Stimulated activated CD4-positive, alpha-beta T cell treated with anti-CD3 and anti-CD28 coated beads, Interleukin-15, amount 100 ng/mL, for 1 hour (primary cell): ENCODE measurements at places on chromosomes 4 and X.

- no peak for DNase-seq
These were observed 82.7 kb downstream of the TENM3 start for GRCh38 chr4:182325848-182326255.

DNA sequence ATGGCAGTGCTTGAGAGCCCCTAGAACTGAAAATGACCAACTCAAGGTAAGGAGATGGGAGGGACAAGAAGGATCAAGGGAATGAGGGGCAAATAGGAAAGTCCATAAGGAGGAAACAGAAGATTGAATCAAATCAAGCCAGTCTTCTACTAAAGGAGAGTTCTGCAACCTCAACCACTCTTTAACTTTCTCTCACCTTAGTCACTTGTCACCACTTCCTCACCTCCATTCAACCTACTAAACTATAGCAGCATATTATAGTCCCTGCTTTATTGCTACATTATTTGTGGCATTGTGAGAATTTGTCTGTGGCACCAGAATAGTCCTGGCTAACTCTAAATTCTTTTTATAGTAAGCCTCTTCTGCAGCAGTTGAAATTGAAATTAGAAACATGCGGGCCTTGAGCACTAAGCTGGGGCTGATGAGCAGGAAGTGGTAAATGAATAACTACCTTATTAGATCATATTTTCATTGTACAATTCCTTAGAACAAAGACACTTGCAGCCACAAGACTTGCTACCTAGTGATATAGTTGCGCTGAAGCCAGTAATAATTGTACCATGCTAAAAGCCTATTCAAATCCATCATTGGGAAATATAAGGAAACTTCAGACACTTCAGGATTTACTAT, 336.9 kb downstream of the ZNF674 start:
- DNase-seq: no peak

DNA sequence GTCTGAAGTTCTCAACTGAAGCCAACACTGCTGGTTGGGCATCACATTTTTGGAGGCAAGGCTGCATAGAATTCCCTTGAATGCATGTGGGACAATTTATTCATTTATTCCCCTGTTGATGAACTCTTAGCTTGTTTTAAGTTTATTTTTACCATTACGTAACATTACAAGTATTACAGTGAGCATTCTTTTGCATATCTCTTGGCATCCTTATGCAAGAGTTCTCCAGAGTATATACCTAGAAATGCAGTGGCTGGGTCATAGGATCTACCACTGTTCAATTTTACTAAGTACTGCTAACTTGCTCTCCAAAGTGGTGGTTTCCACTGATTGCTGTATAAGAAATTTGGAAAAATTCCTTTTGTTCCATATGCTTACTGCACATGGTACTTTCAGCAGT, 66.5 kb downstream of the UCHL1 start:
- no peak for DNase-seq

GRCh38 chr4:82275431-82276331, 98.1 kb downstream of the HNRNPD start:
- DNase-seq: no peak

DNA sequence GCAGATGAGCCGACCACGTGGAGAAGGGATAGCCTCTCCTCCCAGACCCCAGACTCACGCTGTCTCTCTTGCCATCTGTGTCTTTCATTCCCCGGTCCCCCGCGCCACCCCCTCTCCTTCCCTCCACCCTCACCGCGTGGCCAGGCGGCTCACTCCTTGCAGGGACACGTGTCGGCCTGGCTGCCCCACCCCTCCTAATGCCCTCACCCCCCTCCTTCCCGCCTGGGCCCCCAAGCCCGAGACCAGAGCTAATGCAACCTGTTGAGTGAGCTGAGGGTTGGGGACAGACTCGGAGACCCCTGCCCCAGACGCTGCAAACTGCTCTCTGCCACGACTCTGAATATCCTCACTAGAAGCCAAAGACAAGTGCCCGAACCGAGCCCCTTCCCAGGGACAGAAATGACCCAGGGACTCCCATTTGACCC, 1.8 kb downstream of the SLC38A5 start:
- no peak for DNase-seq

- DNase-seq: no peak
These were observed 101.6 kb downstream of the FBXO8 start for GRCh38 chr4:174181827-174182226.

DNA sequence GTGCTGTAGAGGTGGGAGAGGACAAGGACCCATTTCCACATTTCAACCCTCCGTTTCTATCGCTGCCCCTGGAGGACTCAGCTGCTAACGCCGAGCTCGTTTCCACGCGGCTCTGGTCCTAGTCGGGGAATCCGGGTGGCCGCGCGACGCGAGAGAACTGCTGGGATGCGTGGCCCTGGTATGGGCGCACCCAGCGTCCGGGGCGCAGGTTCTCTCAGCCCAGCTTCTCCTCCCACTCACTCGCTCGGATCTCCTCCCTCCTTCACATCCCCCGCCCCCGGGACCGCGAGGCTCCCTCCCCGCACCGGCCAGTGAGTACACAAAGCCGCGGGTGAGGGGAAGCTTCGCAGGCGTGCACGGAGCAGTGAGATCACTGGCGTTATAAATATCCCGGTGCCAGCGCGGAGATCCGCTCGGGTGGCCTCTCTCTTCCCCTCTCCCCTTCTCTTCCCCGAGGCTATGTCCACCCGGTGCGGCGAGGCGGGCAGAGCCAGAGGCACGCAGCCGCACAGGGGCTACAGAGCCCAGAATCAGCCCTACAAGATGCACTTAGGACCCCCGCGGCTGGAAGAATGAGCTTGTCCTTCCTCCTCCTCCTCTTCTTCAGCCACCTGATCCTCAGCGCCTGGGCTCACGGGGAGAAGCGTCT, at the start of gene FGF5:
FGF5 (plus strand) TSS at position 412 of the 649 bp plus-strand sequence; CDS start at position 573, 161 bp downstream.
- no peak for DNase-seq

GRCh38 chr4:137705171-137705783, 173.0 kb upstream of the PCDH18 start:
- DNase-seq: no peak

DNA sequence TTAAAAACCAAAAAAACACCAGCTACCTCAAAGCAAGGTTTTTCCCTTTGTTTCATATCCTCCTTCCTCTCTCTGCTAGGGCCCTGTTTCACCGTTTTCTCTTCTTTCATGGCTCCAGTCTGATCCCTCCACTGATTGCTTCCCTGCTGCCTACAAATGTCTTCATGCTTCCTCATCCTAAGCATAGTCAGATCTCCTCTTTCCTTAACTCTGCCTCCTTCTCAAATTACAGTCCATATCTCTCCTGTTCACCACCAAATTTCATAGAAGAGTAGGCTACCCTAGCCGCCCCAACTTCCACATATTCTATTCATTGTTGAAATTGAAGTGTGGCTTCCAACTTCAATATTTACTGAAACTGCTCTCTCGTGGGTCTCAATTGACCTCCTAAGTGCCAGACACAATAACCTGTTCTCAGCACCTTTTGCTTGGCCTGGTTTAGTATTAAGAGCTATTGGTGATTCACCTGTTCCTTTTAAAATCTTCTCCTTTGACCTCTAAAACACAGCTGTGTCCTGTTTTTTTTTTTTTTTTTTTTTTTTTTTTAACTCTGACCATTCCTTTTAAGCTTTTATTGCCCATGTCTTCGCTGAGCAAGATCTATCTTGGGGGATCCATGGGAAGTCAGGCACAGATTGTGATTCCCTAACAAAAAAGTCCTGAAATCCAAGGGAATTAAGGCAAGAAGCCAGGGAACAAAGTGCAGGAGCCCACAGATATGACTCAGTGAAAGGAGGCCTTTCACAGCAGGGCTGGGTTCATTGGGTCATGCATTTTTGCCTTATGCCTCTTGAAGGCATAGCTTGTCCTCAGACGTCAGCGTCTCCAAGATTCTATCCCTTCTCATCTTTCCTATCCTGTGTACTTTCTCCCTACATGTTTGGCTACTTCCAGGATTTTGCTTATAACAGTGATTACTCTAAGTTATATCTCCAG, 85.4 kb downstream of the RPS3A start:
- no peak for DNase-seq

GRCh38 chr4:119240568-119240967, 28.1 kb downstream of the USP53 start:
- DNase-seq: no peak

DNA sequence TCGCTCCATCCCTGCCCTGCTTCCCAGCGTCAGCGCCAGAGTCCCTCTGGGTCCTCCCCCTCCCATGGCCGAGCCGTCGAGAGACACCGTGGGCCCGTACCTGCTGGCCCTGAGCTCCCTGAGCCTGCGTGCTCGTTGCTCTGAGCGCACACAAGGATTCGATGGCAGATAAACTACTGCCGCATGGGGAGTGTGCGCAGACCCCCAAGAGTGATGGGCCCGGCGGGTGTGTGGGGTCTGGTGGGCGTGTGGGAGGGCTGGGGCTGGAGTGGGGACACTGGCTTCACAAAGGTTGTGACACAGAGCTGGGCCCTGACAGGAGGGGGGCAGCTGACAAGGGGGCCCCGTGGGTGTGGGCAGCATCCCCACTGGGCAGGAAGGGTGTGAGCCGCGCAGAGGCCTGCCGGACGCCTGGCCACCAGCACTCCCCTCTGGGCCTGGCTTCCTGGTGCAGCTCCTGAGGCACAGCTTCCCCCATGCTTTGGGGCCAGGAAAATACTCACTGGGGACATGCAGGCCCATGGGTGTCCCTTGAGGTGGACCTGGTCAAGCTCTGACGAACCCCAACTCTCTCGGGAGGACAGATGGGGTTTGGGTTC, 4.8 kb upstream of the RGS12 start:
- no peak for DNase-seq

DNA sequence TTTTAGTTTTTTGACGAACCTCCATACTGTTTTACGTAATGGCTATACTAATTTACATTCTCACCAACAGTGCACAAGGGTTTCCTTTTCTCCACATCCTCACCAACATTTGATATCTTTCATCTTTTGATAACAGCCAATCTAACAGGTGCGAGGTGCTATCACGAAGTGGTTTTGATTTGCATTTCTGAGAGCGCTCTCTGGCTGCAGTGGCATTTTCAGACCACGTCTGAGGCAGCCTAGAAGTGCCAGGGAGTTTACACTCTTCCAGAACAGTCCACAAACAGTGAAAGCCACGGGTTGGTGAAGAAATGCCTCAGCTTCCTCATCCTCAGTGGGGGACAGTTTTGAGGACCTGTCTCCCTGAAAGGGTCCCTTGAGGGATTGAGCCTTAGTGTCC, 471.0 kb downstream of the BCOR start:
- DNase-seq: no peak

GRCh38 chr4:77202491-77202890, 45.5 kb downstream of the CCNG2 start:
- DNase-seq: no peak

GRCh38 chr4:29734343-29735213, 985.6 kb upstream of the PCDH7 start:
- no peak for DNase-seq

- DNase-seq: no peak
These were observed 209.1 kb upstream of the FAM47A start for GRCh38 chrX:34341258-34341657.

- DNase-seq: no peak
These were observed 11.4 kb downstream of the HTRA3 start for GRCh38 chr4:8280876-8281440.

DNA sequence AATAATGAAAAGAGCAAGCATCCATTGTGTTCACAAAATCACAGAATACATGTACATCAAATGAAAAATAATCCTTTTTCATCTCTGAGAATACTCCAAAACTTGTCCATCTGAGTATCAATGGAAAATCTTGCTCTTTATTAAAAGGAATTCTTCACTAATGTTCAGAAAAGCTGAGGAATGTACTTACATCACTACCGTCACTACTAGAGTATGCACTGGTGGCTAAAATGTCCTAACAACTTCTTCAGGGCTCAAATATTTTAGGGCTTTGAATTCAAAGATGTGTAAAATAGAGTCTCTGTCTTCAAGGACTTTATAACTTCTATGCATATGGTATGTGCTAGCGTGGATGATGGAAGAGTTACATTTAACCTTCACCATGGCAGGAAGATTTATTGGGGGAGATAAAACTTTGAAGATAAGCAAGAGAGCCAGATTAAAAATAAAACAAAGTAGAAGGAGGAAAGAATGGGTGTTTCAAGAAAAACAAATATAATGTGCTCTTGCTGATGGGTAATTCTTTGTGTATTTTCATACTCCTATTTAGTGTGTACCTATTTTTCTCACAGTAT, 55.1 kb downstream of the DMD start:
- no peak for DNase-seq

DNA sequence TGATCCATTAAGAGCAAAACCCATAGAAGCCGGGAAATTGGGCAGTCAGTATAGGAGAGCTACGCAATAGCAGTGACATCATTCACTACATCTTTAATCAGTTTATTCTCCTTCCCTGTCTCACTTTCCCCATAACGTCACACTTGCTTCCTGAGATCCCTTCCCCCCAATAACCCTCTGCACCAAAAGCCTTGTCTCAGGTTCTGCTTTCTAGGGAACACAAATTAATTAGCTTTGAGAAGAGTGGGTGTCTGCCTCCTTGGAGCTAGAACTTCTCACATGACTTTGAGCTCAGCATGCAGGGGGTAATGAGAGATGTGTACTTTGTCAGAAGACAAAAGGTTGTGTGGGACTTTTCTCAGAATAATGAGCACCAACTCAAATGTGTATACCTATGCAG, 128.3 kb upstream of the MAOA start:
- DNase-seq: no peak

GRCh38 chrX:54776987-54777672, 20.9 kb downstream of the ITIH6 start:
- no peak for DNase-seq
